Activated T-helper 9 cell treated with anti-CD3 and anti-CD28 coated beads, Interleukin-2, amount 50 U/mL, for 16 hours (primary cell): ENCODE measurements at places on chromosomes 4 and X.
A peak's percentile ranks its signal among the peaks of the same experiment; 100 is the strongest.

DNA sequence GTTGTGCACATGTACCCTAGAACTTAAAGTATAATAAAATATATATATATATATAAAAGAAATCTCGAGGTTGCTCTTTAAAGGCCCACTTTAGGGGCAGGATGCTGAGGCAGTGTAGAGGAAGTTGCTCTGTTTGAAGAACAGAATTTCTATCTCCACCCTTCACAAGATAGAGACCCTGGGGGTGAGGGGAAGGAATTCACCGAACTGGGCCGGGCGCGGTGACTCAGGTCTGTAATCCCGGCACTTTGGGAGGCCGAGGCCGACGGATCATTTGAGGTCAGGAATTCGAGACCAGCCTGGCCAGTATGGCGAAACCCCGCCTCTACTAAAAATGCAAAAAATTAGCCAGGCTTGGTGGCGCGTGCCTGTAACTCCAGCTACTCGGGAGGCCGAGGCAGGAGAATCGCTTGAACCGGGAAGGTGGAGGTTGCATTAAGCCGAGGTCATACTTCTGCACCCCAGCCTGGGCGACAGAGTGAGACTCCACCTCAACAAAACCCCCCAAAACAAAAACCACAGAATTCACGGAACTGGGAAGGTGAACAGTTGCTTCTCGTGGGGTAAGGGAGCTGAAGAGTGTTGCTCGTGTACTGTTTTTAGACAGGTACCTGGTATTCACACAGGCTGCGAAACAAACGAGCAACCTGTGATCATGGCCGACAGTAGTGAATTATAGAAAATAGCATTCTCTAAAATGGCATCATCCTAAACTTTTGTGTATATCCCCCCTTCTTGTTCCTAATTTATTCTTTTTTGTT lies 6.2 kb downstream of the PLAC8 start:
- no peak for DNase-seq

DNA sequence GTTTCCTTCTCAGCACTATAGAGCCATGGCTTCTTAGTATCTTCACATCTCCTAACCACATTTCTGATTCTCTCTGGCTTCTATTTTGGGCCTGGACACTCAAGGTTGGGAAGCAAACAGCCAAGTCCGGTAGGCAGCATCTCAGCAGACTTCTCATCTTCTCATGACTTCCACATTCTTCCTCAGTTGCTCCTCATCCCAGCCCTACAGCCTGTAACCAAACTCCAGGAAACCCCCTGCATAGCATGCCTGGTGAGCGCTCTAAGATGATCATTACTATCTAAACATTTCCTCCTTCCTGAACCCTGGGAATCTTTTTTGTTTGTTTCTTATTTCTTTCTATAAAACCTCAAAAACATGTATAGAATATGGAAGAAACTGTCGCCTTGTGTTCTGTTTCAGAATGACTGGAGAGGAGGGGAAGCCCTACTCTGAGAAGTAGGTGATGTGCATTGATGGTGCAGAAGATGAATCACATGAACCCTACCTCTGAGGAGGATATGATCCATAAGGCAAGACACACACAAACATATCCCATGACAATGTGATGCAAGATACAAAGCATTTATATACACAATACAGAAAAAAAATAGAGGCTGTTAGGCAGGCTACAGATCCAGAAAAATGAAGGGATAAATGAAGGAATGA lies 219.8 kb upstream of the GYPA start:
- no peak for DNase-seq

DNA sequence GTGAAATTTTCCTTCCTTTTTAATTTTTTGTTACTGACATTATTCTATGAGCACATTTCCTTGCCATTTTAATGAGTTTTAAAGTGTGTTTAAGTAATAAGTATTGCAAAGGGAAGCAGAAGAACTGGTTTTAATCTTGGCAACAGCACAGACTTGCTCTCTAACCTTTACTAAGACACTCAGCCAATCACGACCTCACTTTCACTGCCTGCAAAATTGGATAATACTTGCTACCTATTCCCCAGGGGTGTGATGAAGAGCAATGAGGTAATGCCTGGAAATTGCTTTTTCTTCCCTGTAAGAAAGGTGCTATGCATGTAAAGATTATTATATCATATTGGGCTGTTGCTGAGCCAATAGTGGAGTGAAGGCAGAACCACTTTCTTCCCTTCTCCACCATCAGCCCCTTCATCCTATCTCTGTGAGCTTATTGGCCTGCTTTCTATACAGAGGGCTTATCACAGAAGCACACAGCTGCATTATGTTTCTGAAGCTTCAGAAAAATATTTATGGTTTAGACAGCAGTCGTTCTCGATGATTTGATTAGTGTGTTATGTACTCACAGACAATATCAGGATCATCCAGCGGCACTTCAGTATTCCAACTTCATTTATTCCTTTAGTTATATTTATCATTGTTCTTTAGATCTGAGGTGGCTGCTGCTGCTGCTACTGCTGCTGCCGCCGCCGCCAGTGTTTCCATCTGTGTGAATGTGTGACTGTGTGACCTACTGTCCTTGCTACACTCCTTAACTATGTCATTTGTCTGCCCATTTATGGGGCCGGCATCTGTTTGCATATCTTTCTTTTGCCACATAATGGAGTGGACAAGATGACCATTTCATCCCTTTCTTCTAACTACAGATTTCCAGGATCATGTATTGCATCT lies 255.1 kb downstream of the C4orf33 start:
- no peak for DNase-seq

DNA sequence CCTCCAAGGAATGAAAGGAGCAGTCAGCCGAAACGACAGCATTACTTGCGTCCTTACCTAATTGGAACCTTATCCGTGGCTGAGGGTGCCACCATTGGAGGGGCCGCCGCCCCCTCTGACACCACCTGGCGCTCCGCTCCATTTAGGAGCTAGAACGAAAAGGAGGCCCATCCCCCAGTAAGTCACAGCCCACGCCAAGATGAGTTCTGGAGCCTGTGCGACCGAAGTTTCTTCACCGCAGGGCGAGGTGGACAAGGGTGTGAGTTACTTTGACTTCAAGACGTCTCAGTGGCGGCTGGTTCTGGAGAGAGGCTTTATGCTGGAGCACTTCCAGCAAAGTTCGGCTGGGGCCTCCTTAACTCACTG lies 729 bp upstream of the IRF2 start:
- DNase-seq: peak; percentile 57

GRCh38 chr4:6322761-6323566 lies 53.3 kb downstream of the WFS1 start:
- no peak for DNase-seq
